ENCODE measurements at places on chromosomes 16 and 17.

DNA sequence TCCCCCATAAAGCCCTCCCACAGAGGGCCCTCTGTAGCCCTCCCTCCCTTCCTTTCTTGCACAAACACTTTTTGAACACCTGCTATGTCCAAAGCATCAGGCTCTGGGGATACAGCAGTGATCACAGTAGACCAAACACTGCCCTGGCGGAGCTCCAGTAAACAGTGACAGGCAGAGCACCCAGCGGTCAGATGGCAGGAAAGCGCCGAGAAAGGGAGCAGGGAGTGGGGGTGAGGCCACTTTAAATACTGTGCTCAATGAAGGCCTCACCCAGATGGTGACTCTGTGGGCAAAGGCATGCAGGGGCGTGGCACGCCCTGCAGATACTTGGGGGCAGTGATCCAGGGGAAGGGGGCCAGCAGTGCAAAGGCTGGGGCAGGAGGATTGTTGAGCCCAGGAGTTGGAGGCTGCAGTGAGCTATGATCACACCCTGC lies 7.6 kb downstream of the PRR29 start:
- no peak for DNase-seq

DNA sequence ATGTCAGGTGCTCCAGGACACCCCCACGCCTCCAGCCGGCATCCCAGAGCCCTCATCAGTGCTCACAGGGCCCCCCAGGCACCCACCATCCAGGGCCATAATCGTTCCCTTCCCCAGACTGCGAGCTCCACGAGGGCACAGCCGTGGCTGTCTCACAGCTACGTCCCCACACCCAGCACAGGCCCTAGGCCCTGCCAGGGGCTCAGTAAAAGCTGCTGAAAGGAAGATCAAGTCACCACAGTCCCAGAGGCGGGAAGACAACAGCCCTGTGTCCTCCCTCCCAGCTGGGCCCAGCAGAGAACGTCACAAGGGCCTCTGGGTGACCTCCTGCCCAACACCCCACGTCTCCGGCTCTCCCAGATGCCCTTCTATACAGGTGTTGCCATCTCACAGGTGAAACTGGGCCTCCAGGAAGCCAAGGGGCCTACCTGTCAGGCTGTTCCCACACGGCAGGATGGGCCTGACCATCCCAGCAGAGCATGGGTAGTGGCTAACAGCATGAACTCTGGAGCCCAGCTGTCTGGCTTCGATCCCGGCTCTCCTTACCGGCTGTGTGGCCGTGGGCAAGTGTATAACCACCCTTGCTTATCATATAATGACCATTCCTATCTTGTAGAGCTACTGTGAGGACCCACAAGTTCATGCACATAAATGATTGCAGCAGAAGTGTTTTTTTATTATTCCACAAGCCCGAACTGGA lies 17.9 kb downstream of the ARL2BP start:
- DNase-seq = no peak

- DNase-seq = peak; percentile 87
These were observed 324.7 kb downstream of the SEC14L1 start for GRCh38 chr17:77465358-77466041.

- no peak for DNase-seq
These were observed 667 bp downstream of the PSMD3 start for GRCh38 chr17:39981207-39981741.

GRCh38 chr16:11586378-11586855 lies 302 bp downstream of the LITAF start:
- DNase-seq = peak; percentile 42

- no peak for DNase-seq
These were observed 80.5 kb downstream of the SNX11 start for GRCh38 chr17:48187872-48188608.

DNA sequence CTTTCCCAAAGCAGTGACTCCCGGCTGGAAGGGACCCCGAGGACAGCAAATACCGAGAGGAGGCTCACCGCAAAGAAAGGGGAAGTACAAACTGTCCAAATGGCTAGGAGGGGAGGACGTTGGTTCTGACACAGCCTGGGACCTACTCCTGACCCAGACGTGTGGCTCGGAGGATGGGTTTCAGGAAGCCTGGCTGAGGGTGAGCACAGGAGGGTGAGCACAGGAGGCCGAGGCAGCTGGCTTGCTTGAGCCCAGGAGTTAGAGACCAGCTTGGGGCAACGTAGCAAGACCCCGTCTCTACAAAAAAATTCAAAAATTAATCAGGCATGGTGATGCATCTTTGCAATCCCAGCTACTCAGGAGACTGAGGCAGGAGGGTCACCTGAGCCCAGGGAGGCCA lies 83.2 kb downstream of the C16orf78 start:
- DNase-seq = no peak

DNA sequence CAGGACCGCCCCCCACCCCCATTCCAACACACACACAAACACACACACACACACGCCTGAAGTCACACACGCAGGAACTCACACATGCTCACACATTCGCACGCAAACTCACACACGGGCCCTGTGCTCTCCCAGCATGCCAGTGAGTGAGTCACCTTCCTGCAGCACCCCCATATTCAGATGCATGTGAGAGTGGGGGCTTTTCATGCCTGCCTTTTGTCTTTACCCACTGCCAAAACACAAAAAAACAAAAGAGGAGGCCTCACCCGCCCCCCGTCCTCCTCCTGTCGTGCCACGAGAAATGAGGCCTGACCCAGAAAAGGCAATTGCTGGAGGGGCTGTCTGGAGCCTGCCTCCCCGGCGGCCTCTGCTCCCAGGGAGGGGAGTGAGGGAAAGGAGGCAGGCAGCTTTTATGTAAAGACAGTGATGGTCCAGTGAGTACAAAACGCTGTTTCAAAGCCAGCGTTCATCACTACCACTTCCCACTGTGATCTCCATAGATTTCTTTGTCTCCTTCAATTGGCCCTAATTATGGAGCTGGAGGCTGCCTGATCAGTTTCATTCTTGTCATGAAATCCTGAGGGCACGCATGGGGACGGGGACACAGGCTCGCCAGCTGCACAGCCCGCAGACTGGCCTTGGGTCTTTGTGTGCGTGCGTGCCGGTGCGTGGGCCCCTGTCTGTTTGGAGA lies 29.5 kb upstream of the GSE1 start:
- DNase-seq = no peak

GRCh38 chr17:34130544-34130943 lies 124.5 kb upstream of the CCL2 start:
- no peak for DNase-seq

GRCh38 chr16:75660726-75661302 lies 13.2 kb downstream of the TERF2IP start:
- DNase-seq = no peak

DNA sequence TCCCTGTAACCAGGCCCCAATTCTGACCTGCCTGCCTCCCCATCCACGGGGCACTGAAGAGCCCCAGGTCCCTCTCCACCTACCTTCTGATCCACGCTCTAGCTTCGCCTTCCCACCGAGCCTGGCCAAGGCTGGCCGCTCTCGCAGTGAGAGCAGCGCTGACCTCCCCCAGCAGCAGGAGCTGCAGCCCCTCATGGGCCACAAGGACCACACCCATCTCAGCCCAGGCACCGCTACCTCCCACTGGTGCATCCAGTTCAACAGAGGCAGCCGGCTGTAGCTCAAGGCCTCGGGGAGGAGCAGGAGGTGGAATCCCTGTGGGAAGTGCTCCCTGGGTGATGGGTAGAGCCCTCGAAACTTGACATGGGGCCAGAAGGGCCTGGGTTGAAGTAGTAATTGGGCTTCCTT lies 8.4 kb upstream of the PLEKHG4 start:
- DNase-seq = no peak

- no peak for DNase-seq
These were observed 139.0 kb upstream of the CIBAR2 start for GRCh38 chr16:85251225-85251760.

DNA sequence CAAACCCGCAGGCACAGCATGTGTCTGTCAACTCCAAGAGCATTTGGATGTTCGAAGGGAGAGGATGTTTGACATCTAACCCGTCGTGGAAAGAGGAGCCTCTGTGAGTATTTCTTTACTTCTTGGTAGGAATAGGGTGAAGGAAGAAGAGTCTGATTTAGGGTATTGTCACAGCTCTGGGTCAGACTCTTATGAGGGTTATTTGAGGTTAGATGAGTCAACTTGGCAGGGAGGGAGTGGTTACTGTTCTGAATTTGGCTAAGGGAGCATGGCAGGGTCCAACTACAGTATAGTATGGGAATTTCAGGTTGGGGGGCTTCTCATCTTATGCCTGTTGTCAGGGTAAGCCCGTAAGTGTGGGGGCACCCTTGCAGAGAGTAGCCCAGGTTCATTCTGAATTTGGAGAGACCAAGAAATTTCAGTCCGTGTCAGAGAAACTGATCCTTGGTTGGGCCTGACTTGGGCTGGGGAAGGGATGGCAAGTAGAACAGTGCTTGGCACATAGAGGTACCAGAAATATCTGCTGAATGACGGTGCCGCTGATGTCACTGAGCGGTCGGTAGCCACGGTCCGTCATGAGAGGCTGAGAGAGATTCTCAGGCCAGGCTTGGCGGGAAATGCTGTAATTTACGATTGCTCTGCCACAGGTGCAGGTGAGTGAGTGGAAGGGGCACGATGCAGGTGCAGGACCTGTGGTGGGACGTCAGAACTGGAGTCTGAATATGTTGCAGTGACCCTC lies 43.2 kb downstream of the MYH3 start:
- no peak for DNase-seq

GRCh38 chr16:27841911-27842310 lies 221.6 kb downstream of the GSG1L start:
- DNase-seq = no peak

DNA sequence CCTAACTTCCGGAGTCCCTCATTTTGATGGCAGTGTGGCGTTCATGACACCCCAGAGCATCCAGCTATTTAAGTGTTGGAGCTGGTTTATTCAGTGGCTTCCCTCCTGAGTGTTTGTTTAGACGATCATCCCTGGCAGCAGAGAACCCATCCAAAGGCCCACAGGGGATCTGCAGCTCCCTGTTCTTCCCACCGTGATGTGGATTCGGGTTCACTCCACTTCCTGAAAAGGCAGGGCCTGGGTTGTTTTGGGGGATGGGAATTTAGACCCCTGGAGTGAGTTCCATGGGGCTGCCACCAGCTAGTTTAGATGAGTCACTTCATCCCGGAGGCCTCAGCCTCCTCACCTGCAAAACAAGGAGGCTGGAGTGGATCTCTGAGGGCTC lies 2.3 kb downstream of the KSR1 start:
- no peak for DNase-seq

- no peak for DNase-seq
These were observed 261.1 kb downstream of the C16orf95 start for GRCh38 chr16:87056083-87056482.

GRCh38 chr17:33369876-33370275 lies 76.8 kb upstream of the ASIC2 start:
- DNase-seq = no peak

DNA sequence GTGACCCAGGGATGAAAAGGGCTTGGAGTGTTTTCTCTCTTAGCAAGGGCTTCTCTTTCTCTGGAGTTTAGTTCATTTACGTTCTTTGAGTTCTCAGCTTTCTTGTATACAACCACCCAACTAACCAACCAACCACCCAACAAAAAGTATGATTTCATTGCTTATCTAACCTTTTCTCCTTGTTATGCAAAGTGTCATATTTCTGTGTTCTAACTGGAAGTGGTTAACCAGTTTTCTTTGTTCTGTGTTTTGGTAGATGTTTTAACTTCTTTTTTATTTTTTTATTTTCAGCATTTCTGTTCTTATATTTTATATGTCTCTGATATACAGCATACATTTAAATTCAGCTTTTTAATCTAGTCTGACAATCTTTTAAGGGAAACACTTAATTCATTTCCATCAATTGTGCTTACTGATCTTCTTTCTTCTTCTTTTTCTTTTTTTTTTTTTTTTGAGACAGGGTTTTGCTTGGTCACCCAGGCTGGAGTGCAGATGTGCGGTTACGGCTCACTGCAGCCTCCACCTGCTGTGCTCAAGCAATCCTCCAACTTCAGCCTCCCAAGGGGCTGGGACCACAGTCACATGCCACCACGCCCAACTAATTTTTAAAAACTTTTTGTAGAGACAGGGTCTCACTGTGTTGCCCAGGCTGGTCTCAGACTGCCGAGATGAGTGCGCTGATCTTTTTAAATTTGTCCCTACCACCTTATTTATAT lies 29.6 kb downstream of the NLK start:
- DNase-seq = no peak

GRCh38 chr16:12881740-12882139 lies 19.7 kb upstream of the SHISA9 start:
- DNase-seq = no peak

DNA sequence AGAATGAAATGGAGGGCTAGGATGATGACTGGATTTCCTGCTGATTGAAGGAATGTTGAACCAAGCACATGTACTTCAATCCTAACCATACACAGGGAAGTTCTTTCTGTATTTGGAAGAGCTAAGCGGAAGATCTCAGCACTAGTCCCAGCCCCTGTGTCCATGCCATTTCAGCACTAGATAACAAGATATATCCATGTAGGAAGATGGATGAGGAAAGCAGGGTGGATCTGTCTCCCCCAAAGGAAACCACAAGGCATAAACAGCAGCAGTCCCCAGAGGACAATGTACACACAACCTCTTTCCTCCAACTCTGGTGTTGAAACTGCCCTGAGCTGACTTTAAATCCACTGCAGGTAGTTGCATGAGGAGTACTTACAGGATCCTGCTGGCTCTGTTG lies 75.1 kb downstream of the GRIN2A start:
- no peak for DNase-seq

- no peak for DNase-seq
These were observed 125.4 kb downstream of the MAP2K6 start for GRCh38 chr17:69539781-69540319.

DNA sequence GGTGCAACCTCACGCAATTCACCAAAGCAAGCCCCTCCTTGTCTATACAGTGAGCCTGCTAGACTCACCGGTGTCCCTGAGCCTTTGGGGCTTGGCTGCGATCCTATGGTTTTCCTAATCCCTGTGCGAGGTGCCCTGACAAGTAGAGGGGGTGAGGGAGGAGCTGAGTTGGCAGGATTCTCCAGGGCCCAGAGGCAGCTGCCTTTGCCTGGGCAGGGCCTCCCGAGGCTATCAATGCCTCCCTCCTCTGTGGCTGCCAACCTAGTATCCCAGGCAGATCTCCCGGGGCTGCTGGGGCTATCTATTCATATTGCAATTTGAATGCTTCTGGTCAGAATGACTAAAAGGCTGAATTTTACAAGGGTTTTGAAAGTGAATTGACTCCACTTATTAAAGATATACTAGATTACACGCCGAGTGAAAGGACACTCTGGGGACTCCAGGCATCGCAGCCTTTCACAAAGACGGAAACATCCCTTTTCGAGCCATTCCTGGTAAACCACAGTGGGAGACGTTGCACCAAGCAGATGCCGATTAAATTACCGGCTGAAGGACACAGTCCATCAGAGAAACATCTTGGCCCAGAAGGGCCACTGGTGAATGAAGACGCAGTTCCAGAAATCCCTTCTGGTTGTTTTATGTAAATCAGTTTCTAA lies 11.3 kb upstream of the PITPNM3 start:
- no peak for DNase-seq

Data from GM12892 (cell line).